Activated CD4-positive, CD25-positive, alpha-beta regulatory T cell (primary cell): ENCODE measurements at places on chromosomes 6 and 20.

- no peak for DNase-seq
Measured at GRCh38 chr20:51368461-51369211, 173.9 kb downstream of the NFATC2 start.

DNA sequence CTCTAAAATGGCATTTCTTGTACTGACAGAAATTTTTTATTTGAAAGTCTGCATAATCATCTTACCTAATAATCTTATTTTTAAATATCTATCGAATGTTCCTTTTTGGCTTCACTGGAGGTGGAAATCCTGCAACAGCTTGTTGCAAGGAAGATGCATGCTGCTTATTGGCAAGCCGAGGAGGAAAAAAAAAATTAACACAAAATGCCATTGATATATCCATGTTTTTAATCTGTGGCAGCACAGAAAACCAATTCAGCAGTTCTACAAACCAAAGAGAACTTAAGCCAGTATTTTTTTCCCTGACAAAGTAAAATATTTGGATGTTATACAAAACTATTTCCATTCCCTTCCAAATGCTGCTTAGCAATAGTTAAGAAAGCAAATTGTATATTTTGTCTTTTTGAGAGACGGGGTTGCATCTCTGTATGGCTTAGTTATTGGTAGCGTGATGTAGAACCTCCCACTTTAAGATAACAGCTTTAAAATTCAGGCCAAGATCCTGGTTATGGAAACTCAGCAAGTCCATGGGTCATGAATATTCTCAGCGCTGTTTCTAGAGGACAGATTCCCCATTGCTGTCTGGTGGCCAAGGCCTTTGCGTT lies 231.4 kb downstream of the TMEM242 start:
- DNase-seq: no peak

- no peak for DNase-seq
Measured at GRCh38 chr20:62621251-62622110, 20.8 kb upstream of the SLCO4A1 start.

GRCh38 chr6:43628393-43629103 lies 516 bp downstream of the GTPBP2 start:
- peak; percentile 36 for DNase-seq

- DNase-seq: peak; percentile 73
Measured at GRCh38 chr6:87472525-87473418, at the start of gene SLC35A1. TSS of gene SLC35A1 (plus strand) at chr6:87472974. CDS start at chr6:87473004, 30 bp downstream.

- no peak for DNase-seq
Measured at GRCh38 chr6:41093729-41094128, 21.0 kb downstream of the NFYA start.

DNA sequence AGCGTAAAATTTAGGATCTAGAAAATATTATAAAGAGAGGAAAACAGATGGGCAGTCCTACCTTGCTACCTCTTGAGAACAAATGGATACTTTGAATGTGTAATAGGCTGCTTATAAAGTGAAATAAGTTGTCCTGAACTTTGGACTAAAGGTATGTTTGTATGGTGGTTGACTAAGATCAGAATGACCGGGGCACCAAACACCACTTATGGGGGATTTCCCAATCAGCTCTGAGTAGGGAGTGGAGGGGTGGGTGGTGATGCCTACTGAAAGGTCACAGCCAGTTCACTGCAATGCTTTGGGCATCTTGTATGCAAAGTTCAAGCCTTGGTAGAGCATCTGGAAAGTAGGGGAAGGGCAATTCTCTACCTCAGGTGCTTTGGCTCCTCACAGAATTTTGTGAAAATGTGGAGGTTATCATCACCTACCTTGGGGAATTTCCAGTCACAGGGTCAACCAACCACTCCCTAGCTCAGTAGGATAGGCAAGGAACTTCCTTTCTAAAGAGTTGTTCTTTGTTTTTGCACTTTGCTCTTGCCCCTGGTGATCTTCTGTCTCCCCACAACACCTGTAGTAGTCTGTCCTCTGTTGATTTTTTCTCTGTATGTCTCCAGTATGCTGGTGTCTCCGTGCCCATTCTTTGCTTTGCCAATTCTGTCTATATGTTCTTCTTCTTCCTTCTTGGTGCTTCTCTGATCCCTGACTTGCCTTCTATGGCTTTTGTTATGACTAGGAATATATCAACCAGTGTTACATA lies at the start of gene TRIM31:
Gene TRIM31, minus strand, starts transcription at position 88 of the 757 bp plus-strand sequence. CDS start 285 bp downstream, outside the sequence.
- no peak for DNase-seq

DNA sequence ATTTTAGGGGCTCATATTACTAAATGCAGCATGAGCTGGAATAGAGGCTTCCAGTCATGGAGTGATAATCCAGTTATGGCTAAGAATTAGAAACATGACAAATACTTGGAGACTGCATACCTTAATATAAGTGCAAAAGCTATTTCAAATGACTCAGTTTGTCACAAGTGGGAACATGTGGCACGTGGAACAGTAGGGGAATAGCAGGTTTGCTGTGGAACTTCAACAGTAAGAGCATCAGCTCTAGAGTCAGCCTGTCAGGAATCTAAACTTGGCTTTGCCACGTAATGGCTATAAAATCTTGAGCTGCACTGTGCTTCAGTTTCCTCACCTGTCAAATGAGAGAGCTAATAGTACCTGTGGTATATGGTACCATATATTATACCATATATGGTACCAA lies 62.1 kb downstream of the HTR1B start:
- DNase-seq: no peak

- no peak for DNase-seq
Measured at GRCh38 chr6:109449064-109449794, 6.3 kb downstream of the MICAL1 start.

DNA sequence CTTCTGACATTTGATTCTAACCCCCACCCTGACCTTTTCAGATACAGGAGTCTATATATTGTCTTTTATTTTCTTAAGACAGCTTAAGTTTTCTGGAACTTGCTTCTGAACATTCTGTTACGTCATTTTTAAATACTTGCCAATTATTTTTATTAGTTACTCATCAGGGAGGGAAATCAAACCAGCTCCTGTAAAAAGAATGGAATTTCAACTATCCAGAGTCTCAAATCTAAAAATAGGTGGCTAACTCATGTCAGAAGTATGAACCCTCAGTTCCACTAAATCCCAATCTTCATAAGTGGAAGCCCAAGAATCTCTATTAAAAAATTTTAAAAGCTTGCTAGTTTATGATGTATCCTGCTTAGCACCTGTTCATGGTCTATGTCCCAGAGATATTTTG lies 900.0 kb downstream of the KIF16B start:
- no peak for DNase-seq

DNA sequence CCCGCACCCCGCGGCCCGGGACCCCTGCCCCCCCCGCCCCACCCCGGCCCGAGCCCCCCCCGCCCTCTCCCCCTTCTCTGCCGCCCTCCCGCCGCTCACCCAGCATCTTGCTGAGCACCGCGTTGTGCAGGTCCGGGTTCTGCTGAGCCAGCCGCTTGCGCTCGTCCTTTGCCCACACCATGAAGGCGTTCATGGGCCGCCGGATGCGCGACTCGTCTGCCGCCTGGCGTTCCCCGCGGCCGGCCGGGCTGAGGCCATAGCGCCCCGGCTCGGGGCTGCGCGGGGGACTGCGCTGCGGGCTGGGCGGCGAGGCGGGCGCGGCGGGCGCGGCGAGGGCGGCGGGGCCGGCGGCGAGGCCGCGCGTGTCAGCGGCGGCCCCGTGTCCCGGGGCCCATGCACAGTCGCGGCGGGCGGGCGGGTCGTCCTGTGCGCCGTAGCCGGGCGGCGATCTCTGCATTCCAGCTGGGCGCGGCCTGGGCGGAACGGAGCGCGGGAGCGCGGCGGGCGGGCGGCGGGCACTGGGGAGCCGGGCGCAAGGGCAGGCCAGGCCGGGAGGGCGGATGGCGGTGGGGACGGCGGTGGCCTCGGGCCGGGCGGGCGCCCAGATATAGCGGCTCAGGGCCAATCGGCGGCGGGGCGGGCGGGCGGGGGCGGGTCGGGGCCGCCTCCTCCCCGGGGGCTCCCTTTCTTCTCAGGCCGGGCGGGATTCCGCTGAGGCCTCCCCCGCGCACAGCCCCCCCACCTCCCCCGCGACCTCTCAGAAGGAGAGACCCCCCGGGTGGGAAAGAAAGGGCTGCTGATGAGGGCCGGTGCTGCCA lies at the start of gene SOX18:
Gene SOX18, minus strand, starts transcription at position 580 of the 818 bp plus-strand sequence. Its CDS starts 123 bp downstream, at position 457.
- no peak for DNase-seq

DNA sequence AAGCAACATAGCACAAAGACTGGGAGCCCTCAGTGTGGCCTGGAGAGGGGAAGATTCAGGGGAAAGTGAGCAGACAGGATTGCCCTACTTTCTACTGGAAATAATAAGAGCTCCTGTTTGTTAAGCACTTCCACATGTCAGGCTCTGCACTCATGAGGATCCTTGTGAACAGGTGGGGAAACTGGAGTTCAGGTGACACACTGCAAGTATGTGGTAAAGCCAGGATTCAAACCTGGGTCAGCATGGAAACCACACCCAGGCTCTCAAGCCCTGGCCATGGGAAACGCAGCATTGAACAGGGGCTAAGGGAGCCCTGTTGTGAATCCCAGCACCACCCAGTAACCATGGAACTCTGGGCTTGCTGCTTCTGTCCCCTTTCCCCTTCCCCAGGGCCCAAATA lies 42.8 kb upstream of the ID1 start:
- no peak for DNase-seq

- DNase-seq: no peak
Measured at GRCh38 chr20:19598117-19598850, 159.8 kb upstream of the RIN2 start.

- DNase-seq: no peak
Measured at GRCh38 chr6:145453376-145453775, 281.9 kb downstream of the EPM2A start.

GRCh38 chr6:140285998-140286690 lies 911.7 kb upstream of the CITED2 start:
- DNase-seq: no peak

GRCh38 chr20:24489631-24490260 lies 20.3 kb downstream of the SYNDIG1 start:
- no peak for DNase-seq

DNA sequence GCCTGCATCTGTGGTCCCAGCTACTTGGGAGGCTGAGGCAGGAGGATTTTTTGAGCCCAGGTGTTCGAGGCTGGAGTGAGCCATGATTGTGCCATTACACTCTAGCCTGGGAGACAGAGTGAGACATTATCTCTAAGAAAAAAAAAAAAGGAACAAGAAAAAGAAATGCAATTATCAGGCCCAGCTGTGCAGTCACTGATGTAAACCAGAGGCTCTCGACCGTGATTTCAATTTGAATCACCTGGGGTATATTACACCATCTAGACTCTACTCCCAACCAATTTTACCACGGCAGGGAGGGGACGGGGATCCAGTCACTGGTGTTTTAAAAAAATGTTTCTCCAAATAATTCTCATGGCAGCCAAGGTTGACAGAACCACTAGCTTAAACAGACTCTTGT lies 48.8 kb upstream of the NKX2-2 start:
- DNase-seq: no peak

DNA sequence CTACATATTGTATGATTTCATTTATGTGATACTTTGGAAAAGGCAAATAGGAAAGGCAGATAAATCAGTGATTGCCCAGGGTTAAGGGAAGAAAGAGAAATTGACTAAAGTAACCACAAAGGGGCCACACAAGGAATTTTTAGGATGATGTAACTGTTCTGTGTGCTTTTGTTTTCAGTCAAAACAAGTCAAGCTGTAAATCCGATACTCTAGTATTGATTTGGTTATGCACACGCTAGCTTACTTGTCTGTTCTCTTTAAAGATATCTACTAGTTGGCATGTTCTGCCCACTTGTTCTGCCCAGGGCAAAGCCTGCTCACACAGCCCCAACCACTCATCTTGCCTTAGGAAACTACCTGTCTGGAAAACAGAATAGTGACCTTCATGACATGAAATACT lies 6.4 kb downstream of the FBXL4 start:
- DNase-seq: no peak

- DNase-seq: no peak
Measured at GRCh38 chr6:157264701-157265100, 58.6 kb downstream of the TMEM242 start.

- DNase-seq: no peak
Measured at GRCh38 chr20:10059006-10059405, 24.2 kb downstream of the ANKEF1 start.

- no peak for DNase-seq
Measured at GRCh38 chr6:100517106-100517505, 52.4 kb upstream of the SIM1 start.

DNA sequence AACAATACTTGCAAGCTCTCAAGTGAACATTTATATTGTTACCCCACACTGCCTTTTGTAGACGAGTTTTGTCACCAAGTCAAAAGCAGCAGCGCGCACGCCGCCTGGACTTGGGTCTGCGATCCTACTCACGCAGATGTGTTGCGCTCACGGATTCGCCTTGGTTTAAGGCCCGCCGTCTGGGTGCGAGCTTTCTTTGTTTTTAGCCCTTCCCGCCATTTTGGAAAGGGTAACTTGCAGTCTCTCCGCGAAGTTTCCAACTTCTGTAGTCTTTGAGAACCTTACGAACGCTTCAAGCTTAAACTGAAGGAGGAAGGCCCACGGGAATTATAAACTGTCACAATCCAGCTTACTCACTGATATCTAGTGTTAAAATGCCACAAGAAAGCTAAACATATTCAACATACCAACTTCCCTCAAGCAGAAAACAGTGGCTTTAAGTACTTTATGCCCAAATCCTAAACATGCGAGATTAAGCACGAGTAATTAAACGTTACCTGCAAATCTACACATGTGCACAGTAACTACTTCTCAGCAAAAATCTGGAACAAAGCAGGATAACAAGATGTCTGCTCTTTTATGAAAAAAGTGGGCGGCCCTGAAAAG lies 80.4 kb upstream of the BTN3A2 start:
- peak; percentile 6 for DNase-seq

DNA sequence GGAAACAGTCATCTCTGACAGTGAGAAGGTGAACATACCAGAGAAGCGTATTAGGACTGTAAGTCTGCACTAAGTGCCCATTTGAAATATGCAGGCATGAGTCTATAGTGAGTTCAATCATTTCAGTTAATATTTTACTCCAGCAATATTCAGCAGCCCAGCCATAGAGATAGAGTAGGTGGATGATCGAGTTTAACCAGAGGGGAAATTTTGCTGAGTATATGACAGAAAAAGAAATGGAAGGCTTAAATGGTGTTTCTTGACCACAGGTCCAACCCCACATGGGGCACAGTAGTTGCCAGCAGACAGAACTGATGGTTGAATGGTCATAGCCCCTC lies 39.8 kb downstream of the KIF6 start:
- DNase-seq: no peak

GRCh38 chr6:150078788-150079187 lies 9.9 kb upstream of the ULBP3 start:
- no peak for DNase-seq

- DNase-seq: no peak
Measured at GRCh38 chr20:51511861-51512619, 30.5 kb downstream of the NFATC2 start.
